ENCODE measurements at places on chromosomes 13 and 19.

DNA sequence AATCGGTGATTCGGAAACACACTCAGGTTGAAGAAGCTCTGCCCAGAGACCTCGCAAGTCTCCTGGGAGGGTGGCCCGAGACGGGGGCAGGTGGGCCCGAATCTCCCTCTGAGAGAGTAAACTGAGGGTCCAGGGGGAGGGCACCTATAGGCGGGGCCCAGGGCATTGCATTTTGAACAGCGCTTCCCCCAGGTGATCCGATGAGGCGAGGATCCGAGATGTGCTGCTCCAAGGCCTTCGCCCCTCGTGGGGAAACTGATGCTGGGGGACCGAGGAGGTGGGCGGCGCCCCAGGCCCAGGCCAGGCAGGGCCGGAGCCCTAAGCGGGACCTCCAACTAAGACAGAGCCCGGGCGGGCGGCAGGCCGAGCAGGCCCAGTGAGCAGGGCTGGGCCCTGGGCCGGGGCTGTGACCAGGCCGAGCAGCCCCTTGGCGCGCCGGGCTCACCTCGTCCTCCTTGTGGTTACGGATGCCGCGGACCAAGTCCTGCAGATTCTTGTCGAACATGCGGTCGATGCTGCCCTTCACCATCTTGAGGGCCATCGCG lies 500 bp downstream of the AP3D1 start:
- DNase-seq, result no peak

DNA sequence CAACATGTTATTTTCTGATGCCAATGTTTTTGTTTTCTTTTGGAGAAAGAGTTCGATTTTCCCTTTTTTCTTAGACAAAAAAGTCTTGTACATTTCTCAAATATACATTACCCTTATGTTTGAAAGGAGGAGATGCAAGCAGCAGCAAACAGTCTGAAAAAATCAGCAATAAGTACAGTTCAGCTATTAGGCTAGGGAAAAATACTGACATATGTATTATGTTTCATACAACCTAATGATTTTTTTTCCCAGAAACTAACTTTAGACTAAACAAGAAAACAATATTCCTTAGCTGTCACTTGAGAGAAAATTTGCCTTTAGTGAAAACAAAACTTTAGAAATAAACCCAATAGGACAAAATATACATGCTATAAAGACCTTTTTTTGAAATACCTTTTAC lies 1223.5 kb downstream of the SLITRK1 start:
- DNase-seq, result no peak

- no peak for DNase-seq
These were observed 3.0 kb downstream of the HSPB6 start for GRCh38 chr19:35753634-35754369.

- no peak for DNase-seq
These were observed 33.6 kb downstream of the ERICH4 start for GRCh38 chr19:41476583-41476982.

- DNase-seq, result no peak
These were observed 9.9 kb downstream of the ZNF611 start for GRCh38 chr19:52724701-52725514.

- no peak for DNase-seq
These were observed 41.1 kb downstream of the GPR12 start for GRCh38 chr13:26719356-26719945.

GRCh38 chr13:88840085-88840484 lies 1168.9 kb downstream of the SLITRK5 start:
- no peak for DNase-seq

- no peak for DNase-seq
These were observed 170.8 kb downstream of the KDM4B start for GRCh38 chr19:5139583-5140325.

DNA sequence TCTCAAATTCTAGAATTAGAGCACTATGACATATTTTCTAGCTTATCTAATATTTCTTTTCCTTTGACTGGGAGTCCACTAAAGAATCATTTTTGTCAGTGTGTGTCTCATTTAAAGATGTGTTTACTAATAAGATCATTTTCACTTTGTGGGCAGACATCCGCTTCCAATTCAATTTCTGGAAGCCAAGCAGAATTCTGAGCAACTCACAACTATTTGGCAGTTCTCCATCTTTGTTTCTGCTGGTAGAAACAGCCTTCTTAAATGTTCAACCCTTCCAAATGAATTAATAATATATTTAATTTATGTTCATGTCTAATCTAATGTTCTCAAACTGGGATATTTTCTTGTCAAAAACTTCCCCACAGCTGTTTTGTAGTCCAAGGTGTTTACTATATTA lies 411.8 kb downstream of the KCTD12 start:
- DNase-seq, result no peak

DNA sequence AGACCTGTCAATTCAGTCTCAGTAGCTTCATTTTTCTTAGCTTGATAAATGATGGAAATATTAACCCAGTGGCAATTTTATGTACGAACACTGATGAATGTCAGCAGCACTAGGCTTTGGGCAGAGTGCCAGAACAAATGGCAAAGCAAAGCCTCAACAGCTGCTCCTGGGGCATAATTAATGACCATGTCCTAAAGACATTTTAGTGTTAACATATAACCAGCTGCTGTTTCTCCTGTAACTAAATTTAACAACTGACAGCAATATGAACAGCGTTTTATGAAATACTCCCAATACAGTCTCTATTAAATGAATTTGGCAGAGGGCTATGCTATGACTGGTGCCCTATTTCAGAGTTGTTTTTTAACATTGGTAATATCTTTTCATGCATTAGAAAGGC lies 47.1 kb downstream of the ZNF568 start:
- no peak for DNase-seq

DNA sequence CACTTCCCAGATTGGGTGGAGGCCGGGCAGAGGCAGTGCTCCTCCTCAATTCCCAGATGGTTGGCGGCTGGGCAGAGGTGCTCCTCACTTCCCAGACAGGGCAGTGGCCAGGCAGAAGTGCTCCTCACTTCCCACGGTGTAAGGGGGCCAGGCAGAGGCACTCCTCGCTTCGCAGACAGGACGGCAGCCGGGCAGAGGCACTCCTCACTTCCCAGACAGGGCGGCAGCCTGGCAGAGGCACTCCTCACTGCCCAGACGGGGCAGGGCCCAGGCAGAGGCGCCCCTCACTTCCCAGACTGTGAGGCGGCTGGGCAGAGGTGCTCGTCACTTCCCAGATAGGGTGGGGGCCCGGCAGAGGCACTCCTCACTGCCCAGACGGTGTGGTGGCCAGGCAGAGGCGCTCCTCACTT lies 36.6 kb upstream of the SLAIN1 start:
- DNase-seq, result no peak

- DNase-seq, result no peak
These were observed 4.2 kb downstream of the SLC7A1 start for GRCh38 chr13:29591310-29591709.

DNA sequence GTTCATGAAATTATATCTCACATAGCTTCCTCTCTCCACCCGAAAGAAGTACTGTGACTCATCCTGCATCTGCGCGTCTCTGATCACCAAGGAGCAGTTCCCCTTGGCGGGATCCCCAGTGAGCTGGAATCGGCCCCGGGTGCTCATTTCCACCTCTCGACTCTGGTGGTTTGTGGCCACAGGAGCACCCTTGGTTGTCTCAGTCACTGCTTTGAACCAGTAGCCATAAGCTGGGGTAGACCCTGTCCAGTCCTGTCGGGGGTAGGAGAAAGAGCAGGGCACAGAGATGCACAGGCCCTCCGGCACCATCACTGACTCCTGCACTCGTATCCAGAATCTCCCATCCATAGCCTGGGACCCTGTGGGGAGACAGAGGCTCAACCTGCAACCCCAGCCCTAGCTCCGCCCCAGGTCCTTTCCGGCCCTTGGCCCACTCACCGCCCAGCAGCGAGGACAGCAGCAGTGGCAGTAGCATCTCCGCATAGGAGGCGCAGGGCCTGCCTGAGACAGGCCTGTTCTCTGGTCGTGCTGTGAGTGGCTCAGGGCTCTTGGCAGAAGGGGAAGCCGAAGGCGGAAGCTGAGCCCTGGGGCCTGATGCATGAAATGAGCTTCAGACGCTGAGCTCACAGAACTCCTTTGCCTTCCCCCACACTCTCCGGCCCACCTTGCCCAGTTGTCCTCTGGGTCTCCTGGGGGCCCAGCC lies at the start of gene SIGLEC10:
SIGLEC10 (minus strand) TSS at position 536 of the 703 bp plus-strand sequence; CDS start at position 475, 61 bp downstream.
- DNase-seq, result no peak

DNA sequence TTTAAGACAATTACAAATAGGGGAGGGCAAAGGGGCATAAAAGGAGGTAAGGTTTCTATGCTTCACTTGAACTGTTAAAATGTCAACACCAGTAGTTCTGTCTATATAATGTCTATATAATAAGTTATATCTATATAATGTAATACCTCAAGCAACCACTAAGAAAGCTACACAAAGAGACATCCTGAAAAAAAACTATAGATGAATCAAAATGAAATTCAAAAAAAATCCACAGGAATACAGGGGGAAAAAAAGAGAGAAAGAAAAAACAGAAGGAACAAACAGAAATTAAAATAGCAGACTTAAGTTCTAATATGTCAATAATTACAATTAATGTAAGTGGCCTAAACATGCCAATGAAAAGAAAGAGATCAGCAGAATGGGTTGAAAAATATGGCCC lies 186.0 kb downstream of the KCTD15 start:
- DNase-seq, result no peak

- no peak for DNase-seq
These were observed 730 bp upstream of the ABCC4 start for GRCh38 chr13:95301968-95302393.

DNA sequence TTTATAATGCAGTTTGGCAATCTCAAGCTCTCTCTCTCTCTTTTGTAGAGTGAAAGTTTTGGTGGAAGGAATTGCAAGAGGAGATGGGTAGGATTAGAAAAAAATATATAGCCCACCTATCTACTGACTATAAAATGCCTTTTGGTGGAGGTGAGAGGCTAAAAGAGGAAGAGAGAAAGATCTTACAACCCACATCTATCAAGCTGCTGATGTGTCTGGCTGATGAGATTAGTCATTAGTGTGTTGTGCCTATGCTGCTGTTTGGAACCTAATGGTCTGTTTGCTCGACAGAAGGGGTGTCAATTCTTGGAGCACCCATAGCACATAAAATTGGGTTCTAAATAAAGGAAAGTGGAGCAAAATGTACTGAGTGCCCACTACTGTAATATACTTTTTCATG lies 411.0 kb downstream of the HS6ST3 start:
- no peak for DNase-seq

- no peak for DNase-seq
These were observed 232.9 kb upstream of the STARD13 start for GRCh38 chr13:33518452-33518851.

- DNase-seq, result no peak
These were observed 11.2 kb upstream of the N4BP2L2 start for GRCh38 chr13:32549788-32550187.

DNA sequence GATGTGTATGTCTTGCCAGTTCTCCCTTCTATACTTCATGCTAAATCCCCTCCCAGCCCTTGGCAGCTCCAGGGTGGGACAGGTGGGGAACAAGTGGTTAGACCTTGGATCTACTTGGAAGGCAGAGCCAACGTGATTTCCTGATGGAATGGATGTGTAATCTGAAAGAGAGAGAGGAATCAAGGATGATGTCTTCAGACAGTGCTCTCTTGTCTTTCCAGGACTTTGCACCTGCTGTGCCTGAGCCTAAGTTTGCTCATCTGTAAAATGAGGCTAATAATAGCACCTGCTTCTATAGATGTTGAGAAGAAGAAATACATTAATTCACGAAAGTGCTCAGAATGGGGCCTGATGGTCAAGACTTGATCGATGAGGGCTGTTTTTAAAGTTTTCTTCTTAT lies 7.0 kb upstream of the EGLN2 start:
- no peak for DNase-seq

DNA sequence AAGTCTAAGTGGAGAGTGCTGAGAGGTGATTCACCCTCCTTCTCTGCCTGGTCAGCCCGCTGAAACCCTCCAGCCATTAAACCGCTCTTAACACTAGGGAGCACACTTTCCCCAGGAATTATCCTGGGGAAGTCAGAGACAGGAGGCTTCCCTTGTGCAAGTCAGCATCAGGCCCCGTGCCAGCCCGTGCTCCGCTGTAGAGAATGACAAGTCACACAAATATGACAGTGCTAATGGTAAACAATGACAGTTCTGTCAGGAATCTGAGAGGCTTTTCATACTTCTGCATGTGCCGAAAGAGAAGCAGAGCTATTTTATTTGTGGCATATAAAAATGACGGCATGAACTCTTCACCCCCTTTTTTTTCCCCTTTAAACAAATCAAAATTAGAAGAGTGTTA lies 816.9 kb upstream of the SLC10A2 start:
- peak; percentile 86 for DNase-seq

- DNase-seq, result no peak
These were observed 4.5 kb downstream of the MCF2L start for GRCh38 chr13:112973577-112973951.
